Spinal cord (tissue), 10 donors: ENCODE measurements at places on chromosomes 1 and 21. TPM values are rescaled to one million over a fixed set of nuclear protein-coding genes. Genes with fewer than 3 reads are reported as not detected.
A peak's percentile ranks its signal among the peaks of the same experiment; 100 is the strongest.

DNA sequence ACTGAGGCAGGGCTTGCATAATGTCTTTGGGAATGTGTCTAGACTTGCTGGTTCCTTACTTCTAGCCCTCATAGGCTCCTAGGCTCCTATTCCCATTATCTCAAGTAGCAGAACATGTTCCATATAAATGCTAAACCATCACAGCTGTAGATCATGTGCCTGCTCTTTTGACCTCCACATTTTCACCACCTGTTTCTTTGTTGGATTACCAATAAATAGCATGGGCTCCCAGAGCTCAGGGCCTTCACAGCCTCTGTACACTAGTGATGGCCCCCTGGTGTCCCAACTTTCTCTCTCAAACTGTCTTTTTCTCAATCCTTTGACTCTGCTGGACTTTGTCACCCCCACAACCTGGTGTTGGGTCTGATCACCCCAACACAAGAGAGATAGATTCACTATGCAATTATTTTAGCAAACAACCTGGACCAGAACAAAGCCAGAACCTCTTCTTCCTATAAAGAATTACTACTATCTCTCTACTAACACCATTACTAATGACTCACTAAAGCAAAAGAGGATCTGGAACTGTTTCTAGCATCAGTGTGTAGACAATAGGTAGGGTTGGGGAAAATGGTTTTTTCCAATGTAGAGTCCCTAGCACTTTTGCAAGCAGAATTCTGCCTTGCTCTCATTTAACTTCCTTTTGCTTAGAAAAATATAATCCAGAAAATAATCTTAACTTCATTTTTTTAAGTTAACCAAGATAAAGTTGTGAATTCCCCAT is 51.7 kb downstream of the WLS start:
- no peak for DNase-seq

DNA sequence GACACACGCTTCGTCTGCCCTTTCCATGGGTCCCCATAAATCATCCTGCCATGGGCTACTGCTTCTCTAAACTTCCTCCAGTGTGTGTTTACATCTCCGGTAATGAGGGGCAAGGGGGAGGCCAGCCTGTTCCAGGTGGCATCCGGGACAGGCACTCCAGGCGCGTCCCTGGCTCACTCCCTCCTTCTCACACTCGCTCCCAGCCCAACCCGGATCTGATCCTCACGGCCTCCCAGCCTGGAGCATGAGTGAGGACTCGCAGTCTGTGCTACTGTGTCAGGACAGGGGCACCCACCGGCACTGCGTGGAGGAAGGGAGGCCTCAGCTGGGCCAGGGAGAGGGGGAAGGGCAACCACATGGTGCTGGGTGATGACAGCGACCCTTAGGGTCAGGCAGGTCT is 225.4 kb downstream of the TRABD2B start:
- no peak for DNase-seq

DNA sequence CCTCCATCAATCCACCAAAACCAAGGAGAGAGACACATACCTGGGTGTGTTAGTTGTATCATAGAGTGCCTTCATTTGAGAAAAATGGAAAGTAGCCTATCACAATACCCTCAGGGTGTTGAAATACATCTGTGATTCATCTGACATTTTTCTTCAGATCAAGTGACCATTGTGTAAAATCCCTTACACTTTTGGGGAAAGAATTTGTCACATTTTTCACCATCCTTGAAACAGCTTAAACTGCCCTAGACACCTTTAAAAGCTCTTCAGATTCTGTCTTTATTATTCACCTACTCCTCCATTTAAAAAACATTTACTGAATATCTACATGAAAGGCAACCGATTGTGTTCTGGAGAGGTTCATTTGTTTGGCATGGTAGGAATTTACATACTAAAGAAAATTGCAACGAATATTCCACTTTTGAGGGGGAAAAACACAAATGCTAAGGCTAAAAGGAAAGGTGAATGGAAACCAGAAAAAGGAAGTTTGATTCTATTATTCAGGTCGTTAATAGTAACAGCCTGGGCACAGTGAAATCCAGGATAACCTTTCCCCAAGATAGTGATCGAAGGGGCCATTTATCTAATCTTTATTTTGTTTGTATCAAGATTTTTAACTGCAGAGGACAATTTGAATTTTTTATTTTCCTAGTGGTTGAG is 70.4 kb upstream of the SAMSN1 start:
- no peak for DNase-seq

DNA sequence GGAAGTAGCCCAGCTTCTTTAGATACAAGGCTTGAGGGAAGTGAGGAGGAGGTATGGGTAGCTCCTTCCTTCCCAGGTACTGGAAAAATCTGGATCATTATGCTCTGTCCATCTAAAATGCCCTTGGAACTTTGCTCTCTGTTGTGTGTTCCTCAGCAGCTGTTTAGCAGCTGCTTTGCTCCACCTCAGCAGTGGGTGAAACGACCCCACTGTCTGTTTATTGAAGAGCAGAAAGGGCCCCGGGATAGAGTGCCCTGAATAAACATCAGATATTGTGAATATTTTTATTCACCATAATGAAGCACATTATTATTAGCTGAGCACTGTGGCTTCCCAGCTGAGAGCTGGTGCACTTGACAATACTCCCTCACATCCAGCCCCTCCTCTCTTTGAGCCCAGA is 237.9 kb downstream of the PBX1 start:
- no peak for DNase-seq

GRCh38 chr1:95352767-95353166 is 118.8 kb downstream of the RWDD3 start:
- DNase-seq = no peak

GRCh38 chr1:42040159-42040558 is 113.1 kb upstream of the GUCA2B start:
- DNase-seq = no peak

GRCh38 chr1:15414445-15414983 is 4.8 kb downstream of the EFHD2 start:
- DNase-seq = peak; percentile 71

GRCh38 chr21:41800425-41801320 is 33.8 kb upstream of the RIPK4 start:
- no peak for DNase-seq

DNA sequence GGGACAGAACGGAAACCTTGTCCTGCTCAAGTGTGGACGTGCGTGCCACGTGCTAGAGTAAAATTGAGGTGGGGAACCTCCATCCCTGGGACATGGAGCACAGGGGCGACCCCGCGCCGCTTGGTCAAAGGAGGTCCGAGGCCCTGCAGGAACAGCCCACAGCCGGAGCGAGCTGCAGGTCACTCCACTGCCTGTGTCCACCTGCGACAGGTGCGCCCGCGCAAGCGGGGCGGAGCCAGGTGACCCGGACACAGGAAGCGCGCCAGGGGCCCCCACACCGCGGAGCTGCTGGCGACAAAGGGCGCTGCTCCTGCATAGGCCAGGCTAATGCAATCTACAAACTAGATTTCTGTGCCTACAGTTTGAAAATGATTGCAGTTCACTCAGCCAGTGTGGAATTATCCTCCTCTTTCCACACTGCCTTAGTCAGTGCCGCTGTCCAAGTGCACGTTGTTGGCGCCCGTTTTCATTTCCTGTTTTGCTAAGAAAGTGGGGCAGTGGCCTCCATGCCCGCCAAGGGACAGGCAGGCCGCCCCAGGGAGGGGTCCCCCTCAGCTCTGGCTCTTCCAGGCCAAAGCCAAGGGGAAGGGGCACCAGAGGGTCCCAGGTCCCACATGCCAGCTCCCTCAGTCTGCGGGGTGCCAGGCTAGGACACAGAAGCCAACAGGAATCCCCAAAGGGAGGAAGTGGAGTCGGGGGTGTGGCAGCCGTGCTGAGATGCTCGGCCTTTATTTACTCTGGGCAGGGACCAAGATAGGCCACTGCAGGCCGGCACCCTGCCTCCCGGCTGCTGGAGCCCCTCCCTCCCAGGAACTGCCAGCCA is 4.3 kb upstream of the NADK start:
- DNase-seq = peak; percentile 40

DNA sequence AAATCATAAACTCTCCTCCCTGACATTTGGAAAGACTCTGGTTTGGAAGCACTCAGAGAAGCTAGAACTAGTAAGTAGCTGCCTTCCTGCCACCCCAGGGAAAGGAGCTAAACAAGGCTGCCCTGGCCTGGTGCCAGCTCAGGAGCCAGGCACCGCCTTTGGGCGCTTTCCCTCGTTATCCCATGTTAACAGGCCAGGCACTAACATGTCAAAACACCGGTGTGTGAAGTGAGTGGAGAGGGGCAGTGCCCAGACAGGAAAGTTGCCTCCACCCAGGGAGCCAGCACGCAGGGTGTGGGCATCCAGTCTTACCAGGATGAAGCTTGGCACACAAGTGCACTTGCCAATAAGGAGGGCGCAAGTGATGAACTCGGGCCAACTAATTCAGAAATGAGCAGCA is 346.8 kb downstream of the RRAGC start:
- DNase-seq = no peak

DNA sequence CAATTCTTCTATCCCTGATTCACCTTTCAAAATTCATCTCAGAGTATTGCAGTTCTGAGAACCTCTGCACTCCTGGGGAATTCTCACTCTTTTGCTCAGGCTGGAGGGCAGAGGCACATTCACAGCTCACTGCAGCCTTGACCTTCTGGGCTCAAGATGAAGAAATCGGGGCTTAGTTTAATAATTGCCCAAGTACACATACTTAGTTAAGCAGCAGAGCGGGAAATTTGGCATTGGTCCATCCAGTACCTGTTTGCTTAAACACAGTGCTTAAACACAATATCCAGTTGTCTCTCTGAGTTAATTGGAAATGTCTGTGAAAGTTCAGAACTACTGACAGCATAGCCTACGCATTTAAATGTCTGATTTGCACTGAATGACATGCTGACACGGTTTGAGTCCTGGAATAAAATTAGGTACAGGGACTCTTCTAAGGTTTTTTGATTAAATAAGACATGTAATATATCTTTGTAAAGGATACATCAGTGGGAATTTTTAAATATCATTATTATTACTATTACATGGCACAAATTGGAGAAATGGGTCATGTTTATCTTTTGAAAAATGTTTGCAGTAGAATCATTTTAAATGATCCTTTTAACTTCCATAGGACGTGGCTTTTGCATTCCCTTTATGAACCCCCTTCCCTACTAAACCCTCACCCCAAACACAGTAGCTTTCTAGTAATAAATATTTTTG is 337.4 kb downstream of the SRGAP2C start:
- no peak for DNase-seq

DNA sequence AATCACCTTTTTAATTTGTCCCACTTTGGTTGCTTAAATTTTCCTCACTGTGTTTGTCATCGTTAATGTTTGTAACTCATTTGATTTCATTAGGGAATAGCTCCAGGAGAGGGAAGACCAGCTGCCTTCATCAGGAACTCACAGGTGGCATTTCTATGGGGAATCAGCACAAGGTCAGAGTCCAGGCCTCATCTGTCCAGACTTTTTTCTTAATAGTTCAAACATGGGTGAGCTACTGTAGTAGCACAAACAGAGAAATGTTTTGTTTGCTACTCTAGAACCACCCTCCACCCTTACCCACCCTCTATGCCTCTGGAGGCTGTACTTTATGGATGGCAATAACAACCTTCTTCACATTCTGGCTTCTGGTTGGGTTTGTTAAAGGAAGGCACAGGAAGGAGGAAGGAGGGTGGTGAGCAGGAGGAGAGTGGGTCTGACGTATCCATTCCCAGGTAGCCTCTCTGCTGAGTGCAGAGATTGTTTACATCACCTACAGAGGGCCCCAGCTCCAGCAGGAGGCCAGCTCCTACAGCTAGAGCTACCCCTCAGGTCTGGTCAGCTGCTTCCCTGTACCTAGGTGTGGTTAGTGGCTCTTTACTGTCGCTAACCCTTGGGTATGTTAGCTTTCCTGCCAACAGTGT is 8.1 kb upstream of the TEDDM1 start:
- no peak for DNase-seq

- DNase-seq = no peak
These were observed 170.4 kb upstream of the SYT6 start for GRCh38 chr1:114323959-114324661.

DNA sequence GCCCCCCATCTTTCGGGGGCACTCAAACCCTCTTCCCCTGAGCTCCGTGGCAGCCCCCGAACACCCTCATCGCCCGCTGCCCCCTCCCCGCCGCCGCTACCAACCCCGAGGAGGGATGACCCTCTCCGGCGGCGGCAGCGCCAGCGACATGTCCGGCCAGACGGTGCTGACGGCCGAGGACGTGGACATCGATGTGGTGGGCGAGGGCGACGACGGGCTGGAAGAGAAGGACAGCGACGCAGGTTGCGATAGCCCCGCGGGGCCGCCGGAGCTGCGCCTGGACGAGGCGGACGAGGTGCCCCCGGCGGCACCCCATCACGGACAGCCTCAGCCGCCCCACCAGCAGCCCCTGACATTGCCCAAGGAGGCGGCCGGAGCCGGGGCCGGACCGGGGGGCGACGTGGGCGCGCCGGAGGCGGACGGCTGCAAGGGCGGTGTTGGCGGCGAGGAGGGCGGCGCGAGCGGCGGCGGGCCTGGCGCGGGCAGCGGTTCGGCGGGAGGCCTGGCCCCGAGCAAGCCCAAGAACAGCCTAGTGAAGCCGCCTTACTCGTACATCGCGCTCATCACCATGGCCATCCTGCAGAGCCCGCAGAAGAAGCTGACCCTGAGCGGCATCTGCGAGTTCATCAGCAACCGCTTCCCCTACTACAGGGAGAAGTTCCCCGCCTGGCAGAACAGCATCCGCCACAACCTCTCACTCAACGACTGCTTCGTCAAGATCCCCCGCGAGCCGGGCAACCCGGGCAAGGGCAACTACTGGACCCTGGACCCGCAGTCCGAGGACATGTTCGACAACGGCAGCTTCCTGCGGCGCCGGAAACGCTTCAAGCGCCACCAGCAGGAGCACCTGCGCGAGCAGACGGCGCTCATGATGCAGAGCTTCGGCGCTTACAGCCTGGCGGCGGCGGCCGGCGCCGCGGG is 837 bp downstream of the FOXD3 start:
- no peak for DNase-seq

- no peak for DNase-seq
These were observed 452.9 kb downstream of the SETD4 start for GRCh38 chr21:35607406-35607805.

- DNase-seq = no peak
These were observed 191.8 kb upstream of the SAMSN1 start for GRCh38 chr21:14737922-14738321.

Gene SYF2
- polyA plus RNA-seq = 52.0 TPM

Gene RHOU
- 23.6 TPM for polyA plus RNA-seq

Gene TFF2
- not detected for polyA plus RNA-seq

Gene OR6K3
- not detected for polyA plus RNA-seq

Gene NOTCH2NLA
- 9.9 TPM for polyA plus RNA-seq

Gene SERBP1
- polyA plus RNA-seq = 267 TPM

Gene PADI3
- polyA plus RNA-seq = not detected

Gene VWA5B1
- polyA plus RNA-seq = 6.1 TPM

Gene EDN2
- polyA plus RNA-seq = not detected

Gene FCMR
- polyA plus RNA-seq = 1.9 TPM
